ENCODE measurements at places on chromosomes 1 and 21.

GRCh38 chr1:145846201-145846612 is 777 bp downstream of the NUDT17 start:
- H3K4me3 ChIP-seq, result peak overlapping the region; percentile 69
- H3K4me1 ChIP-seq, result no peaks in the 10 kb centered on the region

DNA sequence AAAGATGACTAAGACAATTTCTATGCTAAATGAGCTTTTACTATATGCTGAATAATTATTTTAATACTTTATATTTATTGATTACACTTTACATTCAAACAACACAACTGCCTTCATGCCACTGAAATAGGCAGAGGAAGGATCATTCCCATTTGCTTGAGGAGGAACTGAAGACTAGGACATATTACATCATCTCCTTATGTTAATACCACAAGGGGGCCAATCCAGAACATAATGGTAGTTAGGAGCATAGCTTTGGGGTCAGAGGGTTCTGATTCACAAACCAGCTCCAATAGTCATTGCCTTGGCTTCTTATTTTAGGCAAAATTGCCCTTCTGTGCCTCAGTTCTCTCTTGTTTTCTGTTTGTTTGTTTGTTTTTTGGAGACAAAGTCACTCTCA is 306.5 kb downstream of the KCNH1 start:
- no peak for DNase-seq
- H3K27ac ChIP-seq, result no peak overlapping the region
- no peaks in the 10 kb centered on the region for H3K27me3 ChIP-seq

GRCh38 chr1:44571712-44572571 is 102.3 kb downstream of the TMEM53 start:
- H3K36me3 ChIP-seq, result no peaks in the 10 kb centered on the region
- no peak overlapping the region for H3K4me3 ChIP-seq
- peaks cover 9% of the 10 kb centered on the region for H3K4me1 ChIP-seq
- no peak overlapping the region for H3K27ac ChIP-seq
- DNase-seq, result no peak

GRCh38 chr1:40895601-40896000 is 33.4 kb upstream of the CITED4 start:
- DNase-seq, result no peak
- no peaks in the 10 kb centered on the region for H3K36me3 ChIP-seq
- H3K4me3 ChIP-seq, result no peak overlapping the region
- no peak overlapping the region for H3K27ac ChIP-seq
- H3K27me3 ChIP-seq, result no peaks in the 10 kb centered on the region

GRCh38 chr1:194194724-194195123 is 1008.3 kb upstream of the B3GALT2 start:
- no peak overlapping the region for H3K27ac ChIP-seq
- no peak for DNase-seq
- no peaks in the 10 kb centered on the region for H3K4me1 ChIP-seq
- no peak overlapping the region for H3K4me3 ChIP-seq
- H3K27me3 ChIP-seq, result no peaks in the 10 kb centered on the region

- no peaks in the 10 kb centered on the region for H3K36me3 ChIP-seq
- no peaks in the 10 kb centered on the region for H3K27me3 ChIP-seq
- H3K27ac ChIP-seq, result no peak overlapping the region
Measured at GRCh38 chr1:240426051-240426450, 185.9 kb downstream of the GREM2 start.

DNA sequence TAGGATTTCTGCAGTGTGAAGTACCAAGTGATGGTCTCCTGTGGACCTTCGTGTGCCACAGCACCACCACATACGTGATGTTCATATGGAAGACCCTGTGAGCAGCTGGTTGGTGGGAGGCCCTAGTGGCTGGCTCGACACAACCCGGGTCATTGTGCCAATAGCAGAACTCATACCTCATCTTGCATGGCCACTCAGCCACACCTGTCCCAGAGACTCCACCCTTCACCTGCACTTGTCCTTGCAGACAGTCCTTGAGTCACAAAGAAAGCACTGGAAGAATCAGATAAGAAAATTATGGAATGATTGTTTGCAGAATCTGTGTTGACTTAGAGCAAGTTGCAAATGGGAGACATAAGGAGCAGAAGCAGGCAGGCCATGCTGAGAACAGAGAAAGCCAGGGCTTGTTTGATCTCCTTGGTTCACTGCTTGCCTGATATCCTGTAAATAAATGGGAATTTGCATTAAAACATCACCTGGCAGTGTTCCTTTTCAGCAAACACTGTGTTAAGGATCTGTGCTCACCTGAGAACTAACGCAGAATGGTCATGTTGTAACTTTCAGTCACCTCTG is 307.7 kb downstream of the SIPA1L2 start:
- no peak overlapping the region for H3K27ac ChIP-seq
- no peaks in the 10 kb centered on the region for H3K27me3 ChIP-seq

- no peaks in the 10 kb centered on the region for H3K36me3 ChIP-seq
- no peak for DNase-seq
- H3K4me3 ChIP-seq, result no peak overlapping the region
- peaks cover 73% of the 10 kb centered on the region for H3K27me3 ChIP-seq
- H3K27ac ChIP-seq, result no peak overlapping the region
Measured at GRCh38 chr1:20511518-20512428, 3.8 kb upstream of the MUL1 start.

- DNase-seq, result no peak
- H3K27ac ChIP-seq, result no peak overlapping the region
- no peak overlapping the region for H3K4me3 ChIP-seq
- H3K27me3 ChIP-seq, result no peaks in the 10 kb centered on the region
- H3K4me1 ChIP-seq, result peaks cover under 1% of the 10 kb centered on the region
- H3K36me3 ChIP-seq, result no peaks in the 10 kb centered on the region
Measured at GRCh38 chr1:216766633-216767327, 43.6 kb upstream of the ESRRG start.

- no peak overlapping the region for H3K27ac ChIP-seq
- H3K27me3 ChIP-seq, result no peaks in the 10 kb centered on the region
- no peak for DNase-seq
- no peak overlapping the region for H3K4me3 ChIP-seq
- H3K4me1 ChIP-seq, result peaks cover 12% of the 10 kb centered on the region
Measured at GRCh38 chr1:203217139-203217655, 12.3 kb downstream of the CHIT1 start.

DNA sequence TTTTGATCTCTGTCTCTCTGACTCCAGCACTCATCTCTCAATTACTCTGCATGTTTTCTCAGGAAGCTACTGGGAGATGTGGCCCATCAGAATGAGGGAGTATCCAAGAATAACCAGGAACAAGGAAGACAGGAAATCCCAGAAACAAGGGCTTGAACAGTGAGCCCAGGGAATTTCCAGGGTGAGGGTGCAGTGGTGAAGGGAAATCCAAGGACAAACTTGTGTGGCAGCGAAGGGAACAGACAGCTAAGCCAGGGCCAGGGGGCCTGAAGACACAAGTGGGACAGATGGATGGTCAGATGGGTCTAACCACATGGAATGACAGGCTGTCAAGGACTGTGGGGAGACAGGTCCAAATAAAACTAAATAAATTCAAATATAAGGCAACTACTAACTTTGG is 121.8 kb upstream of the ERRFI1 start:
- no peak overlapping the region for H3K4me3 ChIP-seq
- no peak for DNase-seq
- H3K4me1 ChIP-seq, result no peaks in the 10 kb centered on the region
- H3K27ac ChIP-seq, result no peak overlapping the region

GRCh38 chr1:21541329-21541728 is 32.1 kb downstream of the ALPL start:
- no peaks in the 10 kb centered on the region for H3K27me3 ChIP-seq
- H3K36me3 ChIP-seq, result no peaks in the 10 kb centered on the region
- peaks cover 8% of the 10 kb centered on the region for H3K4me1 ChIP-seq
- no peak overlapping the region for H3K27ac ChIP-seq
- no peak for DNase-seq

GRCh38 chr1:204293605-204294337 is 66.0 kb downstream of the PLEKHA6 start:
- H3K4me1 ChIP-seq, result peaks cover 19% of the 10 kb centered on the region
- no peak for DNase-seq
- no peaks in the 10 kb centered on the region for H3K36me3 ChIP-seq
- H3K27me3 ChIP-seq, result no peaks in the 10 kb centered on the region

GRCh38 chr1:3021233-3021671 is at the start of gene ACTRT2:
Gene ACTRT2, plus strand, starts transcription at chr1:3021467. Its CDS starts 220 bp downstream, at chr1:3021687.
- no peaks in the 10 kb centered on the region for H3K36me3 ChIP-seq
- no peaks in the 10 kb centered on the region for H3K4me1 ChIP-seq
- H3K4me3 ChIP-seq, result no peak within 1 kb of the TSS
- DNase-seq, result no peak
- H3K27ac ChIP-seq, result no peak within 1 kb of the TSS
- H3K27me3 ChIP-seq, result no peaks in the 10 kb centered on the region

GRCh38 chr1:237042892-237043576 is 1.1 kb downstream of the RYR2 start:
- H3K27me3 ChIP-seq, result peaks cover 71% of the 10 kb centered on the region
- peaks cover 11% of the 10 kb centered on the region for H3K4me1 ChIP-seq
- H3K4me3 ChIP-seq, result peak overlapping the region; percentile 71
- peak; percentile 67 for DNase-seq

GRCh38 chr1:219659684-219660083 is 46.8 kb upstream of the ZC3H11B start:
- H3K36me3 ChIP-seq, result no peaks in the 10 kb centered on the region
- H3K27ac ChIP-seq, result no peak overlapping the region
- DNase-seq, result no peak
- peaks cover 12% of the 10 kb centered on the region for H3K4me1 ChIP-seq
- no peak overlapping the region for H3K4me3 ChIP-seq

GRCh38 chr1:63622849-63623566 is 29.8 kb downstream of the PGM1 start:
- H3K27ac ChIP-seq, result no peak overlapping the region
- no peaks in the 10 kb centered on the region for H3K36me3 ChIP-seq
- no peak overlapping the region for H3K4me3 ChIP-seq
- DNase-seq, result peak; percentile 12
- peaks cover 39% of the 10 kb centered on the region for H3K4me1 ChIP-seq

DNA sequence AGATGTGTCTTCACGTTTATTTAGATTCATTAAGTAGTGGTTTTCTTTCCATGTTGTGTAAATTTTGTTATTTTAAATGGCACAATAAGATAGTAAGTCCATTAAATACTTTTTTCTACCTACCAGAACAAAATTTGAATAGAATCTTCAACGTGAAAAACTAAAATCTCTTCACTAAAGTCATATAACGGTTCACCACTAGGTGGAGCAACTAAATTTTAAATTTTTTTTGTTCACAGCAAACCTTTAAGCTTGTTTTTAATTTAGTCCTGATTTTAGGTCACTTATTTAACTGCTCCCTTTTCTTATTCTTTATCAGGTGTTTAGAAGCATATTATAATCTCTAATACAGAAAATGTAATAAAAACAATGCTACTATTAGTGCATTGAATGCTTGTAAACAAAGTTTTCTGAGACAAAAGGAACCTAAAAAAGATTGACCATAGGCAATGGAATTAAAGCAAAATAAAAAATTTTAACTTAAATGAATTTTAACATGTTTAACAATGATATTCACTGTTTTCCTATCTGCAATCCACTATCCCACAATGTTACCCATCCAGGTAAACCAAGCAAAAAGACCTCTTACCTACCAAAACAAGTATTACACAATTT is 28.3 kb upstream of the PKN2 start:
- peaks cover 1% of the 10 kb centered on the region for H3K4me1 ChIP-seq
- DNase-seq, result peak; percentile 13
- H3K4me3 ChIP-seq, result no peak overlapping the region
- no peaks in the 10 kb centered on the region for H3K36me3 ChIP-seq
- H3K27me3 ChIP-seq, result no peaks in the 10 kb centered on the region

DNA sequence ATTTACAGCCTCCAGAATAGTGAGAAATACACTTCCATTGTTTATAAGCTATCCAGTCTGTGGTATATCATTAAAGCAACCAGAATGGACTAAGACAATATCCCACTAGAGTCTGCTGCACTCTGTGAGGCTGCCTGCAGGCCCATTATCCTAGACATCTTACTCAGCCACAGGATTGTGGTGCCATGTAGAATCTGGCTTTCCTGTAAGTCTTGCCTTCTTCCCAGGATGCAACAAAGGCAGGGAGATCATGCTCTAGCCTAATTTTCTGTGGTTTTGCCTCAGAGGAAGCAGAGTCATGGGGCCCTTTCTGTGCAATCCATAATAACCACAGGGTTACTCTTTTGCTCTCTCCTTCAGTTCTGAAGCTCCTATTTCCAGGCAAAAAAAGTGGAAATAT is 299.1 kb upstream of the DEPDC1 start:
- DNase-seq, result no peak
- H3K27ac ChIP-seq, result no peak overlapping the region
- no peak overlapping the region for H3K4me3 ChIP-seq
- no peaks in the 10 kb centered on the region for H3K36me3 ChIP-seq
- H3K4me1 ChIP-seq, result no peaks in the 10 kb centered on the region

DNA sequence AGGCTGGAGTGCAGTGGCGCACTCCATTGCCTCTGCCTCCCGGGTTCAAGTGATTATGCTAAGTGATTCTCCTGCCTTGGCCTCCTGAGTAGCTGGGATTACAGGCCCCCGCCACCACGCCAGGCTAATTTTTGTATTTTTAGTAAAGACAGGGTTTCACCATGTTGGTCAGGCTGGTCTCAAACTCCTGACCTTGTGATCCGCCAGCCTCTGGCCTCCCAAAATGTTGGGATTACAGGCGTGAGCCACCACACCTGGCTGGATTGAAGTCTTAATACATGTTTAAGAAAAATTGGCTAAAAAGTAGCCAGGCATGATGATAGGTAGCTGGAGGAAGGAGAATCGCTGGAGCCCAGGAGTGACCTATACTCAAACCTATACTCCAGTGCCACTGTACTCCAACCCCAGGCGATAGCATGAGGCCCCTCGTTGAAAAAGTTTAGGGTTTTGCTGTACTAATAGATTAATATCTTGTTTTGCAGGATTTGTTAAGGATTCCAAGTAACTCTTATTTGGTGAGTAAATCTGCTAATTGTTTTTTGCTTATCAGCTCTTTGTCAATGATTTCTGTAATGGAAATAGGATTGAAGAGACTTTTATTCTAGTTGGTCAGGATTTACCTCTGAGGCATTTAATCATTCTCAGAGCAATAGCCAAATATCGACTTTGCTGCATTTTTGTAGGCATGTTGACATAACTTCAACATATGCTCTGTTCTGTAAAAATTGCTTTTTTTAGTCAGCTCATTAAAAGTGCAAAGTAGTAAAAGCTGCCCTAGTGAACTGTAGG is 2.0 kb downstream of the RCC1 start:
- peak overlapping the region; percentile 83 for H3K4me3 ChIP-seq
- peaks cover 26% of the 10 kb centered on the region for H3K4me1 ChIP-seq

GRCh38 chr21:41186755-41187536 is 19.0 kb downstream of the BACE2 start:
- no peak for DNase-seq
- no peak overlapping the region for H3K27ac ChIP-seq
- no peak overlapping the region for H3K4me3 ChIP-seq
- peaks cover 8% of the 10 kb centered on the region for H3K4me1 ChIP-seq

- DNase-seq, result no peak
- H3K4me1 ChIP-seq, result peaks cover 9% of the 10 kb centered on the region
- no peak overlapping the region for H3K4me3 ChIP-seq
- H3K27me3 ChIP-seq, result no peaks in the 10 kb centered on the region
- peaks cover 3% of the 10 kb centered on the region for H3K36me3 ChIP-seq
Measured at GRCh38 chr1:219549215-219549614, 63.7 kb downstream of the ZC3H11B start.

- peaks cover 8% of the 10 kb centered on the region for H3K4me1 ChIP-seq
- no peaks in the 10 kb centered on the region for H3K27me3 ChIP-seq
- H3K4me3 ChIP-seq, result no peak overlapping the region
- no peak for DNase-seq
Measured at GRCh38 chr1:223301371-223301770, 62.6 kb downstream of the SUSD4 start.

- DNase-seq, result no peak
- no peak overlapping the region for H3K4me3 ChIP-seq
- peaks cover 25% of the 10 kb centered on the region for H3K4me1 ChIP-seq
- no peak overlapping the region for H3K27ac ChIP-seq
- H3K27me3 ChIP-seq, result no peaks in the 10 kb centered on the region
Measured at GRCh38 chr1:59554011-59554663, 257.2 kb downstream of the FGGY start.

Measured in neural progenitor cell (in vitro differentiated cells).